ENCODE measurements at places on chromosomes 16 and 17.

DNA sequence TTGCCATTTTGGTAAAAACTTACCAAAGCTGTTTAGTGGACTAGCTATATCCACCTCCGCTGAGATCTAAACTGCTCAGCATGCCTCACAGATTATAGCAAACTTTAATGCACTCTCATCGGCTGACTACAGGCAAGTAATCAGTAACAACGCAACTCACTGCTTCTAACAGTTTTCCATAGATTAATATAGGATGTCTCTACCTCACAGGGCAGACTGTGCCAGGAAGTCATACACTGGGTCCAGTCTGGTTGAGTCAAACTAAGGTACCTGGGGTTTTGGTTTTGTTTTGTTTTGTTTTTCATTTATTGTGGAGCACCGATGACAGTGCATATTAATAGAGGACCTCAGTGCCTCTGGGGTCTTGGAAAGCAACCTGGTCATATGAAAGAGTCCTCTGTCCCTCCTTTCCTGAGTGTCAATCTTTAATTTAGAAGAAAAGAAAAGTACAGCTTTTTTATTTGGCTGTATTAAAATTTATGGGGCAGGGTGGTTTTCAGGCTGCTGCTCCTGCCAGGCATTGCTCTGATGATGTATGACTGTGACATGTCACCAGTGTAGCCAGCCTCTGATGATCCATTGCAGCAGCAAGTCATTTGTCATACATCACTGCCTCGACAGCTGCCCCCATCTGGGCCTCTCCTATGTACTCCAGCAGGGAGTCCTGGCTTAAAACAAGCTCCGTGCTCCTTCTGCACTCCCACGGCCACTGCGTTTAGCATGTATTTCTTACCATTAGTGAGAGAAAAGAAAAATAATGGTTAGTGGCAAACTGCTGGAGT is 854.1 kb downstream of the KCNJ2 start:
- DNase-seq: no peak

DNA sequence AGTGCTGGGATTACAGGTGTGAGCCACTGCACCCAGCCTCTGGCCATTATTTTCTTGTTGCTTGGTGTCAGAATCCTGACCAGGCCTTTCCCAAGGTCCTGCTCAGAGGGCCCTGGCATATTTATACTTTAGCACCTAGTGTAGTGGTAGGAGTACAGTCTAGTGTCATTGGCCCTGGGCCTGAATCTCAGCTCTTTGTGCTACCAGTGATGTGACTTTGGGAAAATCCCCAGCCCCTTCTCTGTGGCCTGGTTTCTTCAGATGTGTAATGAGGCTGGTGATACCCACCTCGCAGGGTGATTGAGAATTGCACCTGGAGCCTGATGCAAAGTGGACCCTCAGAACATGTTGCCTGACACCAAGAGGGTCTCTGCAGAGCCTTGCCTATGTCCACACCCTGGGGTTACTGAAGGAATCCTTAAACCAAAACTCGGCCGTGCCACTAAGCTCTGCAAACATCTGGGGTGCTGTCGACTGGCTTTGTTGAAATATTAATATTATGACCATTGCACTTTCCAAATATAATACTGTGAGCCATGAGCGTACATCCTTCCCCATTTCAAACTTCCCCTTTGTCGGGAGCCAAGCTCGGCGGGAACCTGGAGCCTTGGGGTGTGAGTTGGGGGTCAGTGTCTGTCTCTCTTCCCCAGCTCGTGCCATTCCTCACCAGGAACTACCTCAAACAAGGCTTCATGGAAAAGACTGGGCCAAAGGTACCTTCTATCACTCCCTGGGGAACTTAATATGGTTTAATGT is 18.0 kb upstream of the RNF135 start:
- DNase-seq: no peak

GRCh38 chr17:37553401-37553966 is 55.7 kb downstream of the SYNRG start:
- DNase-seq: no peak

GRCh38 chr17:41404024-41404671 is 6.7 kb upstream of the KRT31 start:
- DNase-seq: peak; percentile 79

- no peak for DNase-seq
Observed at GRCh38 chr16:85197611-85198566, 85.6 kb upstream of the CIBAR2 start.

GRCh38 chr17:61508912-61509311 is 56.7 kb downstream of the TBX4 start:
- DNase-seq: no peak

GRCh38 chr16:50144211-50144610 is 8.9 kb upstream of the TENT4B start:
- DNase-seq: no peak

DNA sequence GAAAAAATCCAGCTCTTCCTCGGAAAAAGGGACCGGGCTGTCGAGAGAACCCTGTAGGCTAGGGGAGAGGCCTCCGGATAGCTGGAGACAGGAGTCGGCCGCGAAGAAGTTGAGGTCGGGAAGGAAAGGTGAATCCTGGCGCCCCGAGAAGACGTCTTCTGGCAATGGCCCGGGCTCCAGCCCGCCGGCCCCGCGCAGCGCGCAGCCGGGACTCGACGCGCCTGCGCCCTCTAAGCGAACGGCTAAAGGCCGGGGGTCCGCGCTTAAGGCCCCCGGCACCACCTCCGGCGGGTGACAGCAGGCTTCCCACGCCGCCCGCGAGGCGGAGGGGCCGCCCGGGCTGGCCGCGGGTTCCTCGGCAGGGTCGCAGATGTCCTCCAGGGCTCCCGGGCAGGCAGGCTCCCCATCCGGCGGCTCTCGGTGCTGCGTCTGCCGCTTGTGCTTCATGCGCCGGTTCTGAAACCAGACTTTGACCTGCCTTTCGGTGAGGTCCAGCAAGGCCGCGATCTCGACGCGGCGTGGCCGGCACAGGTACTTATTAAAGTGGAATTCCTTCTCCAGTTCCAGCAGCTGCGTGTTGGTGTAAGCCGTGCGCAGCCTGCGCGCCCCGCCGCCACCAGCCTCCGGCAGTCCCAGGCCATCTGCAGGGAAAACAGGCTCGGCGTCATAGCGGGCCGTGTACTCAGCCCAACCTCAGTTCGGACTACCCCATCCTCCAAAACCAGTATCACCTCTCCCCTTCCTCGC is 1.6 kb downstream of the HOXB2 start:
- peak; percentile 56 for DNase-seq

DNA sequence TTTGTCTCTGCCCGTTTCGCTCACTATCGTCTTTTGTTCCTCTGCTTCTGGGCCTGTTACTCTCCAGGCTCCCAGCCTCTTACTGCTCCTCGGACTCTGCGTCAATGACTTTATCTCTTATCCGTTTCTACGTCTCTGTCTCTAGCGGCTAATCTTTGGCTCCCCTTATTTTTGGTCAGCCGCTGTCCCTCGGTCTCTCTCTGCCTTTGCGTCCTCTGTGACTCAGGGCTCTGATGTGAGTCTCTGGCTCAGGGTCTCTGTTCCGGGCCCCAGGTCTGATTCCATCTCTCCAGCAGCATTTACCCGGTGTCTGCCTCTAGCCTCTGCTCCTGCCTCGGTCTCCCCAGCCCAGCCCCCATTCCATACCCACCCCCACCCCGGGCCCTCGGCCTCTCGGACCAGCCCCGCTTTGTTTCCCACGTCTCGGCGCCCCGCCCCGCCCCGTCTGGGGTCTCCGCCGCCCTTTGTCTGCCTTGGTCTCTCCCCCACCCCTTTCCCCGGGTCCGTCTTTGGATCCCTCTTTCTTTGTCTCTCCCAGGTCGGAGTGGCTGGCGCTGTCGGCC is 547 bp upstream of the ZNF48 start:
- no peak for DNase-seq

- no peak for DNase-seq
Observed at GRCh38 chr16:60541535-60541934, 1494.7 kb downstream of the CDH8 start.

DNA sequence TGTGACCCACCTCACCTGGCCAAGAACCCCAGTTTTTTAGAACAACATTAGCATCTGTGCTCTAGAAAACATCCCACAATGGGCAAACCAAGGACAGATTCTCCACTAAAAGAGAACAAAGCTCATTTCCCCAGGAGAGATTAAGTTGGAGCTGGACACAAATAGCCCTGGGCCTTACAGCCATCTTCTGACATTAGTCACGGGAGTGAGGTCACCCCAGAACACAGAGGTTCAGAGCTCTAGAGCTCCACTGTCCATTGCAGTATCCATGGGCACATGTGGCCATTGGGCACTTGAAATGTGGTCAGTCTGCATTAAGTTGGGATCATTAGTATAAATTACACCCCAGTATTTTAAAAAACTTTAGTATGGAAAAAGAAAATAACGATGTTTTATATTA is 47.6 kb upstream of the RBBP6 start:
- DNase-seq: no peak

DNA sequence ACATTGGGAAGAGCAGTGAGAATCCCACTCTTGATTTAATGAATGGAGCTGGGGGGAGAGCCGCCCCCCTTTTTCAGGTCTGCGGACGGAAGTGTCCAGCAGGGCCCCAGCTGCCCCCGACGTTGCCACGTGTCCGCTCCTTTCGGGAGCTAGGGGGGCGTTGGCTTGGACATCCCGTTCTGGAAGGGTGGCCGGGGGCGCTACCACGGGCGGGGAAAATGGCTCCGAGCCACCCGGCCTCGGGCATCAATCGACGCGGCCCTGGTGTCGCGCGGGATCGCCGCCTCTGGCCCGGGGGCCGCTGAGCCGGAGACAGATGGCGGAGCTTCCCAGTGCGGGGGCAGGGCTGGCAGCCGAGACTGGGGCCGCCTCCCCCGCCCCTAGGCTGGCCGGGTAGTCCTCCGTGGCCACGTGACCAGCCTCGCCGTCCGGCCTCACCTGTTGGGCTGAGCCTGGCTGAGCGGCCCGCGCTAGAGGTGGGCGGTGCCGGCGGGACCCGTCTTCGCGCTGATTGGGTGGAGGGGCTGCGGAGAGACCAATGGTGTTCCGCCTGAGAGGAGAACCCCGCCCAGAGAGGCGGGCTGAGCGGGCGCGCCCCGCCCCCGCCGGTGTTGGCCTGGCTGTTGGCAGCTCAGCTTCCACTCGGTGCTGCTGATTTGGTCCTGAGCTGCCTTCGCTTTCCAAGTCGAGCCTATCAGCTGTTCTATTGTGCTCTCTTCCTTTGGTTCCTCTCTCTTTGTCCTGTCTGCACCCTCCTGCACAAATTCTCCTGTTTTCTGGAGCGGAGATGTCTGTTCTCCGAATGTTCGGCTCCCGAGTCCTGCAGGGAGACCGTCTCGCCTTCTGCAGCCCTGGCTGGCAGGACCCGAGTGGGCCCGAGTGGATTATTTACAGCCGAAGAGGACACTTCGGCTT is 8.3 kb downstream of the HS3ST3B1 start:
- DNase-seq: peak; percentile 93

DNA sequence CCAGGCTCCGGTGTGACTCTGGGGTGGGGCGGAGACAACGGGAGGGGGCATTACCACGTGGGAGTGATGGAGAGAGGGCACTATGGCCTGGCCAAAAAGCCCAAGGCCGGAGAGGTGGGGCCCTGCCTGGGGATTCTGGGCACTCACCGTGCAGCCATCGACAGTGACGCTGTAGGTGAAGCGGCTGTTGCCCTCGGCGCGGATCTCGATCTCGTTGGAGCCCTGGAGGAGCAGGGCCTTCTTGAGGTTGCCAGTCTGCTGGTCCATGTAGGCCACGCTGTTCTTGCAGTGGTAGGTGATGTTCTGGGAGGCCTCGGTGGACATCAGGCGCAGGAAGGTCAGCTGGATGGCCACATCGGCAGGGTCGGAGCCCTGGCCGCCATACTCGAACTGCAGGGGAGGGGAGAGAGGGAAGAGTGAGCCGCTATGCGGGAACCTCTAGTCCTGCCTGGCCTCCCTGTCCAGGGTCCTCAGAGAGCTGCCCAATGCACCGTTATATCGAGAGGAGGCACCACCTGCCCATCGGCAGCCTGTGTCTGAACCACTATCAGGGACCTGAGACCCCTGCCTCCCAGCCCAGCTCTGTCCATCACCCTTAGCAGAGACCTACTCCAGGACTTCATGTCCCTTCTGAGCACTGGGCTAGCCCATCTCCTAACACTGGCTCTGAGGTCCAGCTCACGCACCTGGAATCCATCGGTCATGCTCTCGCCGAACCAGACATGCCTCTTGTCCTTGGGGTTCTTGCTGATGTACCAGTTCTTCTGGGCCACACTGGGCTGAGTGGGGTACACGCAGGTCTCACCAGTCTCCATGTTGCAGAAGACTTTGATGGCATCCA is 15.6 kb downstream of the COL1A1 start:
- DNase-seq: no peak

DNA sequence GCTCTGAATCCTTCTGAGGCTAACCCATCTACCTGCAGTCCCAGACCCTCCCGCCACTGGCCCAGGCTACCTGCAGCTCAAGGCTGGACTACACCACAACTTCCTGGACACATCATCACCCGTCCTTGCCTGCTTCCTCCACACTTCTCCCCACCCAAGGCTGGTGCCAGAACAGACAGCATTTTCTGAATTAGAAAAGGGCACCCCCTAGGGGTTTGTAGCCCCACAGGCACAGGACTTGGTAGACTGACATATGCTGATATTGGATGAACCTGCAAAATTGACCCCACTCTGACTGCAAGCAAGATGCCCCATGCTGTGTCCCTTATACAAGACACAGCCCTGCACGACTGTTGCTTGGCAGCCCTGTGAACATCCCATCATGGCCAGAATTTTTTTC is 271.5 kb upstream of the C16orf82 start:
- peak; percentile 3 for DNase-seq

- no peak for DNase-seq
Observed at GRCh38 chr17:9937901-9938300, 32.8 kb upstream of the RCVRN start.

- DNase-seq: no peak
Observed at GRCh38 chr17:70030371-70030770, 44.7 kb upstream of the KCNJ16 start.

DNA sequence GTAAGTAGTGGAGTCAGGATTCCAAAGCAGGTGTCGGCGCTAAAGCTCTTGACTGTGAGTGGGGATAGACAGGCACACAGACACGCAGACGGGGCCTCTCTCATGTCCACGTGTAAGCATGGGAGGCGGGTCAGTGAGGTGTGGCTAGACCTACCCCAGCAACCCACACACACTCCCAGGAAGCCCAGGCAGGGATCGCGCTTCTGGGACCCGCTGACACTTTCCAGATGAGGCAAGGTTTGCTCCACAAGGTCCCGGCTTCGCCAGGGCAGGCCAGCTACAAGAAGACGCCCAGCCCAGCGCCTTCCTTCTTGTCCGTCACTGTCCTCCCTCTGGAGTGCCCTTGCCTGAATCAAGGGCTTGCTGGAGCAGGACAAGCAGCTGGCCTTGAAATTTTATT is 213.8 kb upstream of the RPL38 start:
- DNase-seq: no peak

DNA sequence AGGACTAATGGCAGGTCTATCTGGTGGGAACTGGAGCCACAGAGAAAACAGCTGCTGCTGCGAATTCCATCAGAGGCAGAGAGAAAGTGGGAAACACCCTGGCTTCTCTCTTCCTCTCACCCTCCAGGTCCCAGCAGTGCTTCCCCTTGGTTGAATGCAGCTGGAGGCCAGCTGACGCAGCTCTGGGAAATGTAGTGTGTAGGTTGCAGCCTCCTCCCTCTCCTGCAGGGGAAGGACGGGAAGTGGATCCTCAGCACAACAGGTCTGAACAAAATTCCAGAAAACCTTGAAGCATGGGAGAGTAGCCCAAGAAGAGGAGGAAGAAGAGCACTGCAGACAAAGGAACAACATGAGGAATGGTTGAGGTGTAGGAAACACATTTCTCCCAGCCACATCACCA is 67.8 kb upstream of the MMP2 start:
- no peak for DNase-seq

- no peak for DNase-seq
Observed at GRCh38 chr16:69931631-69932030, 19.5 kb upstream of the CLEC18A start.

Measured in stimulated activated CD4-positive, alpha-beta T cell treated with anti-CD3 and anti-CD28 coated beads, Interleukin-1b, Interleukin-23, amount 100 ng/mL, for 48 hours (primary cell).